Activated CD4-positive, alpha-beta memory T cell treated with anti-CD3 and anti-CD28 coated beads for 36 hours (primary cell): ENCODE measurements at places on chromosomes 13 and 19.

GRCh38 chr13:62173958-62174357 is 758.3 kb upstream of the PCDH20 start:
- DNase-seq, result no peak

DNA sequence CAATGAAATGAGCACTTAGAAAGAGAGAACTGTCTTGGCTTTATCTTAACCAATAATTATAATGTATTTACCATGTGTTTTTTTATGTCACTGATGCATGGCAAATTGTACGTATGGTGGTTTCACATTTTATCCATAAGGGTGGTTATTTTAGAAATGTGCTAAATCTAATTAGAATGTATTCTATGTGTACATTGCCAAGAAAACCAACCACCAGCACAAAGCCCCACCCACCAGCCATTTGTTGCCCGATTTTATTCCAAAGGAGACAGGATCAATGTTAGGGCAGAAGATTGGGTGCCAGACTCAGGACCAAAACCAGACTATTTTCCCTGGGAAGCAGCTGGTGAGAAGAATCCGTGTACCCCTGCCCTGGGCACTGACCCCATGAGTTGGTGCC is 63.0 kb upstream of the SOX1 start:
- no peak for DNase-seq

DNA sequence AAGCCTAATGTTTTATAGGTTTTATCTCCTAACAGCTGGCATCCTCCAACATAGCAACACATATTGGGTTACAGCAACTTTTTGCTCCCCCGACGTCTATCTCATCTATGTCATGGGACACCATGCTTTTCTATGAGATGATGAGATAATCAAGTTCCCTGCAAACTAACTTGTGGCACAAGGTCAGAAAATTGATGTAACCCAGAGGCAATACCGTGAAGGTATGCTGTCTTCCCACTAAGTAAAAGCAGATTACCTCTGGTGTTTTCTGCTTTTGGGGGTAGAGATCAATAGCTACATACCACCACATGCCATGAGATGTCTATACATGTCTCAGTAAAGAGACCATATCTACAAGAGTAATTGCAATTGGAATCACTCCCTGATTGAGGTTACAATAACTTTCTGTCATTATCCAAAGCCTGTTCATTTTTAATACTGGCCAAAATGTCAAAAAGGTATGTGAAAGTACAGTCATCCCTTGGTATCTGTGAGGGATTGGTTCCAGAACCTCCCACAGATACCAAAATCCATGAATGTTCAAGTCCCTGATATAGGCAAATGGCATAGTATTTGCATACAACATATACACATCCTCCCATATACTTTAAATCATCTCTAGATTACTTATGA is 131.3 kb downstream of the CYSLTR2 start:
- no peak for DNase-seq

DNA sequence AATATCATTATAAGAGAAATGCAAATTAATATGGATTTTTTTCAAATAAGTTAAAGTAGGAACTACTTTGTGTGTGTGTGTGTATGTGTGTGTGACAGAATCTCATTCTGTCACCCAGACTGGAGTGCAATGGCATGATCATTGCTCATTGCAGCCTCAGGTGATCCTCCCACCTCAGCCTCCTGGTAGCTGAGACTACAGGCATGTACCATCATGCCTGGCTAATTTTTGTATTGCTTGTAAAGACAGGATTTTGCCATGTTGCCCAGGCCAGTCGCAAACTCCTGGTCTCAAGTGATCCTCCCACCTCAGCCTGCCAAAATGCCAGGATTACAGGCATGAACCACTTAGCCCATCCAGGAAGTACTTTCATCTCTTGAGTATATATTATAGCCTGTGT is 3.2 kb upstream of the ERVV-2 start:
- DNase-seq, result no peak

DNA sequence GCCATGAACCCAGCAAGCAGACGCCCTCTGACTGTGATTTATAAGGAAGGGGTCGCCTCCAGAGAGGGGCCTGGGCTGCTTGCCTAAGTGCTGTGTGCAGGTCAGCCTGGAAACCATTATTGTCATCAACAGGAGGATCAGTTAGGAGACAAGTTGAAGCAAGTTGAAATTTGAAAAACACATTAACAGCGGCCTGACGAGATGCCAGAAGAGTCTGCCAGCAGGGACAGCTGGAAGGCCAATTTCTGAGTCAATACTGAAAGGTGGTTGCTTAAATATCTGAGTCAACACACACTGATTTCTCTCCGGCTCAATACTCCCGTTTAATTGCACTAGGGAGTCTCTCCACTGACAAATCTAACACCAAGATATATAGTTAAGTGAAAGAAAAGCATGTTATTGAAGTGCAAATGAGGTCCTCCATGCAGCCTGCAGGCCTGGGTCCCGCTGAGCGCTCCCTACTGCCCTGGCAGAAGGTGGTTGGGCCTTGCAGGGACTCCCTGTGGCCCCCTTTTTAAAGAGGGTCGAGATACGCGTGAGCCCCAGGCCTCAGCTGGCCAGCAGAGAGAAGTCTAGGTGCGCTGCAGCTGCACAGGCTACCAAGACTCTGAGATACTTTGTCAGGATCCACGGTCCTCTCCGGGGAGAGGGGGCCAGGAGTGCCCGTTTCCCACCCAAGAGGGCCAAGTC is 91.1 kb downstream of the RNASEH2B start:
- no peak for DNase-seq

GRCh38 chr19:5905114-5905778 is 574 bp downstream of the VMAC start:
- no peak for DNase-seq

GRCh38 chr13:40217675-40218074 is 448.8 kb downstream of the FOXO1 start:
- no peak for DNase-seq

DNA sequence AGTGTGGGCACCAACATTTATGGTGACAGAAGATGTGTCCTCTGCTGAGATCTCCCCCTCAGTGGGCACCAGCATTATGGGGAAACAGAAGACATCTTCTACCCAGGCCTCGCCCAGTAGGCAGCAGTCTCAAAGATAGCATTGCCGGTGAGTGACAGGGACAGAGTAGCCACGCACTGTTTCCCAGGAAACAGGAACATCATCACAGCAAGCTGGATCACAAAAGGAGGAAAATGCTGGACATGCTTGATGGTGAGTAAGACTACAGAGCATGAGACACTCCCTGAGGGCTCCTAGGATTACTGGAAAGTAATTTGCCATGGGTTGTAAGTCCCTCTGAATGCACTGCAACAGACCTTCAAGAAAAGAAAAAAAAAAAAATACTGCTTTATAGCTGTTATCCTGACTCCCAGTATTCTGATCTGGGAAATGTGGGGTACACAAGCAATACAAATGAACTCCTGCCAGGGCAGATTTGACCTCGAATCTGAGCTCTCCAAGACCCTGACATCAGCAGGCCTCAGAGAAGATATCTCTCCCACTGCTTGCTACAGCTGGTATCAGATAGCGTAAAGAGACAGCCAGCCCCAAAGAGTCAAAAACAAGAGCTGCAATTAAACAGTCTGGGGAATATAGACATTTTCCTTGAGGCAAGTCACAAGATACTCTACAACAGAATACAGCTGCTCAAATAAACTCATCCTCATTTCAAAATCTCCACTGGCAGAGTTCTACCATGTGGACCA is 180.4 kb downstream of the RBM26 start:
- DNase-seq, result no peak

GRCh38 chr13:102913914-102914313 is 68.1 kb downstream of the ERCC5 start:
- no peak for DNase-seq

GRCh38 chr13:64930636-64931035 is 2299.5 kb downstream of the PCDH9 start:
- no peak for DNase-seq

GRCh38 chr13:32838945-32839344 is 177.3 kb upstream of the KL start:
- DNase-seq, result no peak

DNA sequence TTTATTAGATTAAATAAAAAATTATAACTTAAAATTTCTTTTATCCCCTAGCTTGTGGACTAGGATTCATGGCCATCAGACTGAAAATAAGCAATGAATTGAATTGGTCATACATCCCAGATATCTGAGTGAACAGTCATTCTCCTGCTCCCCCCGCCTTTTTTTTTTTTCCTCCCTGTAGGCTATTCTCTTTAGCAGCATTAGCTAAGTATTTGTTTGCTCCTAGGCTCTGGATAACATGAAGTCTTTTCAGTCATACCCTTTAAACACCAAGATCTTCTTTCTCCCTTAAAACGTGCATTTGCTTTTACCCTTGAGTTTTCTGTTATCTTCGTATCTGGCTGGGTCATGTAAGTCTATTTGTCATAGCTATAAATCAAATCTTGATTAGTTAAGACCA is 866.7 kb upstream of the SPRY2 start:
- no peak for DNase-seq

DNA sequence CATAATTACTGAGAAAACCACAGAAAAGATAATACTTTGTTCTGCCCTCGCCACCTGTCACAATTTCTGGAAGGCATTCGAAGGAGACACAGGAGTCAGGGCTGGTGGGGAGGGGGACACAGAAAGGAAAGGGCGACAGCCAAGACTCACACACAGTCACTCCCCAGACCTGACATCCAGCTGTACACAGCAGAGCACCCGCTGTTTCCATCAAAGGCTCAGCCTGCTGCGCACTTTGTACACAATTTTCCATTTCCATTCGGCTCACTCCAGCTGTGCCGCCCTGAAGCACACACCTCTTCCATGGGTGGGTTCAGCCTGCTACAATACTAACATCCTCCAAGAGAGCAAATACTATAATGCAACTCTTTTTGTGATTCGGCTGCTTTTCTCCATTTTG is 38.0 kb downstream of the STK24 start:
- no peak for DNase-seq

GRCh38 chr13:108020027-108020426 is 195.3 kb downstream of the LIG4 start:
- DNase-seq, result no peak

DNA sequence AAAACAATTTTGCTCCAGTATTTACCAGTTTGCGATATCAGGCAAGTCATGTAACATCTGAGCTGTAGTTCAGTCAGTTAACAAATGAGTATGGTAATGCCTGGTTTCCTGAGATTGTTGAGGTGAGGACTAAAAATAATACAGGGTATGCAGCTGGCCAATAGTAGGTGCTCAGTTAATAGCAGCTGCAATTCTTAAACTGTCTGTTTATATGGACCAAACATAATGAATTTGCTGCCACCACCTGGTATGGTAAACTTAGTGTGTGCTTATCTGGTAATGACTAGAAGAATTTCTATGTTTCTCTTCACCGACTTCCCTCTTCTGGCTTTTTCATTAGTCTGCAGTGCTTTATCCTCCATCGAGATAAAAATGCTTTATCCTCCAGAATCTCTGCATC is 9.1 kb downstream of the ZMYM2 start:
- DNase-seq, result no peak

DNA sequence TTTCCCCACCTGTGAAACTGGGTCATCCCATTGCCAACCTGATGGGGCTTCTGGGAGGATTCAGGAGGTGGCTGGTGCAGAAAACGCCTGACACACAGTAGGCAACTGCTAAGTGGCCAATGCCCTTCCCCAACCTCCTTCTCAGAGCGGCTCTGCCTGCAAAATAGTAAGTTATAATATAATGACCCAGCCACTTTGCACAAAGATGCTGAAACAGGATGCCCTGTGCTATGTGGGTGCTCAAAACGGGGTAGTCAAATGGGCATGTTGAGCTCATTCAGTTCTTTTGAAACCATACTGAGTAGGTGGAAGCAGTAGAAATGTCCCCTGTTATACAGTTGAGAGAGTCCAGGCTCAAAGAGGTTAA is 507 bp downstream of the MARCHF2 start:
- DNase-seq, result no peak

DNA sequence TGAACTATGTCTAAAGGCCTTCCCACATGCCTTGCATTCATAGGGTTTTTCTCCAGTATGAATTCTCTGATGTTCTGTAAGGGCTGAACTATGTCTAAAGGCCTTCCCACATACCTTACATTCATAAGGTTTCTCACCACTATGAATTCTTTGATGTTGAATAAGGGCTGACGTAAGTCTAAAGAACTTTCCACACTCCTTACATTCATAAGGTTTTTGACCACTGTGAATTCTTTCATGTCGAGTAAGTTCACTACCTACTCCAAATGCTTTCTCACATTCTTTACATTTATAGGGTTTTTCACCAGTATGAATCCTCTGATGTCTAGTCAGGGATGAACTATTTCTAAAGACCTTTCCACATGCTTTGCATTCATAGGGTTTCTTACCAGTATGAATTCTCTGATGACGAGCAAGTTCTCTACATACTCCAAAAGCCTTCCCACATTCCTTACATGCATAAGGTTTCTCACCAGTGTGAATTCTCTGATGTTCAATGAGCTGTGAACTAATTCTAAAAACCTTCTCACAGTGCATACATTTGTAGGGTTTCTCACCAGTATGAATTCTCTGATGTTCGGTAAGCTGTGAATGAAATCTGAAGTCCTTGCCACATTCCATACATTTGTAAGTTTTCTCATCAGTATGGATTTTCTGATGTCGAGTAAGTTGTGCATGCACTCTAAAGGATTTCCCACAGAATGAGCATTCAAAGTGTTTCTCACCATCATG is 19.1 kb upstream of the ZNF260 start:
- no peak for DNase-seq

DNA sequence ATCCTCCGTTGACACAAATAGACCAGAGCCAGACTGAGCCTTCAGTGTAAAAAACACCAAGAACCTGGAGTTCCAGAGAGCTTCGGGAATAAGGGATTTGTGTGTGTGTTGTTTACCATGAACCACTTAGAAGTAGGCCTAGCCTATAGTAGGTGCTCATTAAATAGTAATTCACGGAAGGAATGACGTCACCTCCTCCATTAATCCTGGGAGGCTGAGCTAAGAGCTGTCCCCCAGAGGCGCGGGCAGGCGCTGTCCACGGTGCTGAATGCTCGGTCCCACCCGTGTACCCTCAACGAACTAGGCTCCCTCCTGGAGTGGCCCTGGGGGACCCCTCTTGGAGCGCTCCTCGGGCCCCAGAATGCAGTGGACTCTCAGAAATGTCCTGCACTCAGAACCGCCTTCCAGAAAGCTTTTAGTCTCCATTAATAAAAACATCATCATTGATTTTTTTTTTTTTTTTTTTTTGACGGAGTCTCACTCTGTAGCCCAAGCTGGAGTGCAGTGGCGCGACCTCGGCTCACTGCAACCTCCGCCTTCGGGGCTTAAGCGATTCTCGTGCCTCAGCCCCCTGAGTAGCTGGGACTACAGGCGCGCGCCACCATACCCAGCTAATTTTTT is 6.5 kb downstream of the UNC13A start:
- peak; percentile 28 for DNase-seq

- no peak for DNase-seq
Observed at GRCh38 chr13:95463531-95463930, 89.0 kb upstream of the CLDN10 start.

- DNase-seq, result no peak
Observed at GRCh38 chr13:106710266-106710665, 142.3 kb upstream of the ARGLU1 start.

DNA sequence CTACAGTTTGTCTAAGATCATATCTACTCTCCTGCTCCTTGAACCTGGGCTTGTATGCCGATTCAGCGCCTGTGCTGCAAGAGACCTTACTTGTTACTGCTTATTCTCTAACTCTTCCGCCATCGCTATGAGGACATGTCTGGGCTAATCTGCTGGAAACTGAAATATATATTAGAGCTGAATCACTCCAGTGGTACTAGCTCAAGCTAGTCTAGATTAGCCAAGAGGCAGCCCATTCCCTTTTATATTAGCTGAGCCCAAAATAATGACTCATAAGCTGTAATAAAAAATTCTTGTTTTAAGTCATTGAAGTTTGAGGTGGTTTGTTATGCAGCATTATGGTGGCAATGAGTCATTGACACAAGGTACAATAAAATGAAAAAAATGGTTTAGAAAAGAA is 52.8 kb downstream of the SLC6A16 start:
- no peak for DNase-seq
